NCI-H187 treated with DMSO at 0.1 percent for 48 hours (cell line): ENCODE measurements at places on chromosomes 16 and 17.

DNA sequence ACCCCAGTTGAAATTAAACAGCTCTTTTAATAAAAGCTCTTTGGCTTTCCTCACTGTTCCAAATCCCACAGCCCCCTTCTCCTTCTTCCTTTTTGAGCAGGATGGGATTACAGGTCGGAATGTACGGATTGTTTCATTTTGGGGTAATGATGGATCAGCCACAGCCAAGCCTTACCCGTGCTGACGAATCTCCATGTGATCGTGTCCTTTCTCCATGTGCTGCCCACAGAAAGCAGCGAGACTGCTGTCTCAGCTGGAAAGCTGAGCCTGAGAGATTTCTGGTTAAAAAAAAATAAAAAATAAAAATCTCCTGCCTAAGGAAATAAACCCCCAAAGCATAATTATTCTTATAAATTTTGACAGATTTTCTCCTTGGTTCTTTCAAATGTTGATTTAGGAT, 276.6 kb downstream of the CPPED1 start:
- no peak for DNase-seq

DNA sequence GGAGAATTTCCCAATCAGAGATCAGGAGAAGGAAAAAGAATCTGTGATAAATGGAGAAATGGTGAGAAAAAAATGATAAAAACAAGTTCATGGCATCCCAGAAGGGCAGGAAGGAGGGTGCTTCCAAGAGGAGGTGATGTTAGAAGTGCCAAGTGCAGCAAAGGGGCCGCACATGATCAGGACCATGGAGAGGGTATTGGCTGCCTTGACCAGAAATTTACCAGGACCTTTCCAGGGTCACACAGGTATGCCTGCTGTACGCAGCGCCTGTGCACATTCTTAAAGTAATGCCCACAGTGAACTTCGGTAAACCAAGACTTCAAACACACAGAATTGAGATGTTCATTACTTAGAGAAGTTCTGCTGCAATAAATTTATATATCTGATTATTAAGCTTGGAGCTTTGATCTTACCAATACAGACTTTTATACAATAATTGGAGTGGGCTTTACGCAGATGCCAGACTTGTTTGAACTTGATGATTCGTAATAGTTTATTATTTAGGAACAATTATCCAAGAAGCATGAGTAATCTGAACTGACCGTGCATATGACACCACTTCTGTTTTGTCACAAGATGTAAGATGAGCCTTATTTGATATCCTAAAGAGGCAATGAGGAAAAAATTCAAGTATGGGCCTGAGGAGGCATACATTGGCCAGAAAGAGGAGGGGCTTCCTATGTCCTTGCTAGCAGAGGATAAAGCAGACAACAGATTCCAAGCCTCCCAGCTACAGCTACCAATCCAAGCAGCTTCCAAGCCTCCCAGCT, 2.2 kb upstream of the KRT33A start:
- no peak for DNase-seq

DNA sequence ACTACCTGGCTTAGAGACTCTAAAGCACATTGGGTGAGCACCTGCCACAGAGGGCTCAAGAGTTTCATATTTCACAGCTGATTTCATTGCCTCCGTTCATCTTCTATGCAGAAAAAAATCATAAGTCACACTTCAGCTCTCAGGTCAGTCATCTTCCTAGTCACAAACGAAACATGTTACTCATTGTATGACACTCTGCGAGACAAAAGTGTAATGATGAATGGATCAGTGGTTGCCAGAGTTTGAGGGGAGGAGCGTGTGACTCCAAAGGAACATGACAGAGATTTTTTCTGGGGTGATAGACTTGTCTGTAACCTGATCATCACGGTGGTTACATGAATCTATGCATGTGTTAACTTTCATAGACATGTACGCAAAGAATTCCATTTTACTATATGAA, 195.2 kb upstream of the CNTNAP4 start:
- peak; percentile 71 for DNase-seq

GRCh38 chr16:9820476-9821246, 361.6 kb downstream of the GRIN2A start:
- no peak for DNase-seq

DNA sequence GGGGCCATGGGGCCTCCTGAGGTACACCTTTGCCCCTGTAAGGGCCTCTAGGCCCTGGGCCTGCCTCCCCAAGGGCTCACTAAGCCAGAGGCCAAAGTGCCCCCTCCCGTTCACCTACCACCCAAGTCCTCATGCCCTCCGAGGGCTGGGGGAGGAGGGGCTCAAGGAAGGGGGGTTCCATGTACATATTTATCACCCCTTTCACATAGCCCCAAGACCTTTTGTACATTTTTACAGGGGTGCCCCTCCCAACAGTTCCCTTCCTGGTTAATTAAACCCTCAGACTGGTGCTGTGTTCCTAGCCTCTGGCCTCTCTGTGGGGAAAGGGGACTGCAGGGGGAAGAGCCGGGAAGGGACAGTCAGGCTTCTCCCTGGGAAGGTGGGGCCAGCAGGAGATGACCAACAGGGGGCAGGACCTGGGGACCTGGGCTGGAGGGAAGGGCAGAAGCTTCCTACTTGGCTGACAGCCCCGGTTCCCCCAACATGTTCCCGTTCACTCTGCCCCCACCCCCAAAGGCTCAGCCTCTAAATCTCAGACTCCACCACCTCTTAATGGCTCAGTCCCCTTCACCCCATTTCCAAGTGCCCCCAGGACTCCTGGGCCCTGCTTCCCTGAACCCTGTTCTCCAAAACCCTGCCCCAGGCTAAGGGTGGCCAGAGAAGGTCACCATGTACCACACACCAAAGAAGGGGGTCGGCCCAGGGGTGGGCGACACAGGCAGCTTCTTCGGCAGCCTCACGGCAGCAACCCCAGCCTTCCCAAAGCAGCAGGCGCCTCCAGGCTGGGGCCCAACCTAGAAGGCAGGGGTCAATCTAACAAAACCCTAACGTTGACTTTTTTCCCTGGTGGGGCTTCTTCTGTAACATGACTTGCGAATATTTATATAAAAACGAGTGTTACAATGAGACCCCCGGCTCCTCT, 11.9 kb downstream of the FBRS start:
- DNase-seq = no peak

DNA sequence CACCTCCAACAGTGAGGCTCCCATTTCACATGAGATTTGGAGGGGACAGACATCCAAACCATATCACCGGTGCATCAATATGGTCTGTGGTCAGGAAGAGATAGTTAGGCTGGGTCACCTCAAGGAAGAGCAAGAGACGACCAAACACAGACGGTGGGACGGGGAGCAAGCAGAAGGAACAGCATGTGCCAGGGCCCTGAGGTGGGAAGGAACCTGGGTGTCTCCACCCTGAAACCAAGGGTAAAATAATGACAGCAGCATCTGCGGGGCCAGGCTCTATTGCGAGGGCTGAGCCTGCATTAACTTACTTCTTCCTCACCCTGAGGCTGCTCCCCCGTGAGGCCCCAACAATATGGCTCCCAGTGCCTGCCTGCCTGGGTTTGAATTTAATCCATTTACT, 8.9 kb upstream of the PRSS21 start:
- DNase-seq = no peak

DNA sequence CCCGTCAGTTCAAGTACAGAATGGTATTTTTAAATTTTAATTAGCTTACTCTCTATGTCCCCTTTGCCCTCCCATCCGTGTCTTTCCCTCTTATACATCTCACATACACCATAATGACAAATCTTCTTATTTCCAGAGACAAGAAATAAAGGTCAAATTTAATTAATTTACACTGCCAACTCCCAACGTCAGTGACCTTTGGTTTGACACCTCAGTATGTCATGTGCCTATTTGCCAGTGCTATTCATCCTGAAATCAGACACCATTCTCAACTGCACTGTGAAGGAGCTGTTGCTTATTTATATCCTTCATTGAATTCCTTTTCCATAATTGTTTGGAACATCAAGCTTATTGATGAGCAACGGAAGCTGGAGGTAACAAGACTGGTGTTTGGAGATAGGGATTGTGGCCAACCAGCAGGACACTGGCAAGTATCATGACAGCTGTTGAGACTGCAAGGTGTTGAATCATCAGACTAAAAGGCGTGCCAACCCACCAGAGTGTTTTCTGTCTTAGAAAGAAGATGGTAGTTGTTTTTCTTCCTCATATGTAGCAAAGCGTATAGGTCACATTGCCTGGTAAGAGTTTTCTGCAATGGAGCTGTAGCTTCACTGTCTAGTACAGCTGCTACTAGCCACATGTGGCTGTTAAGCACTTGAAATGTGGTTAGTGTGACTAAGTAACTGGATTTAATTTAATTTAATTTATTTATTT, 12.5 kb downstream of the CALCOCO2 start:
- DNase-seq = no peak

- no peak for DNase-seq
Observed at GRCh38 chr16:6125483-6126259, 1028.1 kb upstream of the EEF2KMT start.

DNA sequence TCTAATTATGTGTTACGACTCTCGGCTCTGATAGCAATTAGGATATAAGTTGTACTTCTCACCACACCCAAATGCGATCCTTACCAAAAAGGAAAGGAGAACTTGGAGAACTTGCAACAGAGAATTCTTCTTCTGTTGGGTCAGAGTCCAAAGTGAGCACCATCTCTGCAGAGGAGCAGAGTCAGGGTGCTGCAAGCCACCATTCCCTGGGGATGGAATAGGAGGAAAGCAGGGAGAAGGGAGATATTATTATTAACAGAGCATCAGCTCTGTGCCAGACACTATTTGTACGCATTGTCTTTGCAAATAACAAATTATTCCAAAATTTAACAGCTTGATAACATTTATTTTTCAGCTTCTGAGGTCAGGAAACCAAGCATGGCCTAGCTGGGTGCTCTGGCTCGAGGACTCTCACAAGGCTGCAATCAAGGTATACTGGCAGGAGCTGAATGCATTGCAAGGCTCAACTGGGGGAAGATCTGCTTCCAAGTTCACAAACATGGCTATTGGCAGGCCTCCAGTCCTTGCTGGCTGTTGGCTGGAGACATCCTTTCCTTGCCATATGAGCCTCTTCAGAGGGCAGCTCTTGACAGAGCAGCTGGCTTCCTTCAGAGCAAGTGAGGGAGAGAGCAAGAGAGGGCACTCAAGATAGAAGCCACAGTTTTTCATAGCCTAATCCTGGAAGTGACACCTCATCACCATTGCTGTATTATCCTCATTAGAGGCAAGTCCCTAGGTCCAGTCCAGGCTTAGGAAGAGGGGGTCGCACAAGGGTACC, 296.2 kb upstream of the CDH5 start:
- DNase-seq = no peak

DNA sequence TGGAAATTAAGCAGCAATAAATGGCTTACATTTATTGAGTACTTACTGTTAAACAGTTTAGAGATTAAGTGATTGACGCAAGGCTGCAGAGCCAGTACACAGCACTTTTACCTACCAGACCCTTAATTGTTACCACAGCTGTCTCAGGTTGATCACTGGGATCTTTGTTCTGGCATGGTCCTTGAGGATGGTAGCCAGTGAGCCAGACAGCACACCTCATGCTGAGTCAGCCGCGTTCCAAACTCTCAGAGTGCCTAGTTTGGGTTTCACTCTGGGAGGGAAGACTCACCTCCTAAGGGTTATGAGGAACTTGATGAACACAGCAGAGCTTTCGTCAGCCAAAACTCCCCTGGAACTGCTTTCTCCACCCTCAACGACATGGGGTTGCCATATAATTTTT, 20.4 kb downstream of the CDH3 start:
- DNase-seq = no peak
